ENCODE measurements at places on chromosomes 4 and X.

GRCh38 chrX:102712216-102712966 lies at the start of gene GPRASP2:
Gene GPRASP2 (plus strand): TSS chrX:102712448. CDS start chrX:102714870, 2,422 bp downstream.
- DNase-seq, result no peak

GRCh38 chr4:129968366-129968765 lies 872.4 kb downstream of the C4orf33 start:
- no peak for DNase-seq

DNA sequence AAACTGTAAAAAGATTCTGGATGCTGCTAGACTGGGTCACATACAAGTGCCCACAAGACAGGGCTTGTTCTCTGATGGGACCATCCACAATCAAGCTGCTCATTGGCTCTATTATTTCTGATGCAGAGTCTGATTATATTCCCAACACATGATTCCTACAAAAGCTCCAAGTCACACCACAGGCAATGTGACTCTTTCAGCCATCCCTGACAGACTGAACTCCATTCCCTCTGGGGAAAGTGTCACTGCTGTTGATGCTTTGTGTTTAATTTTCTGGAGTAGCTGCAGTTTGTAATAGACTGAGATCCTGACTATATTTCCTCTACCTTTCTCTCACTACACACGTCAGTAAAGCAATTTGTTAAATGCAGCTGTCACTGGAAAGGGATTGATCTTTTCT lies 55.4 kb upstream of the BCLAF3 start:
- no peak for DNase-seq

DNA sequence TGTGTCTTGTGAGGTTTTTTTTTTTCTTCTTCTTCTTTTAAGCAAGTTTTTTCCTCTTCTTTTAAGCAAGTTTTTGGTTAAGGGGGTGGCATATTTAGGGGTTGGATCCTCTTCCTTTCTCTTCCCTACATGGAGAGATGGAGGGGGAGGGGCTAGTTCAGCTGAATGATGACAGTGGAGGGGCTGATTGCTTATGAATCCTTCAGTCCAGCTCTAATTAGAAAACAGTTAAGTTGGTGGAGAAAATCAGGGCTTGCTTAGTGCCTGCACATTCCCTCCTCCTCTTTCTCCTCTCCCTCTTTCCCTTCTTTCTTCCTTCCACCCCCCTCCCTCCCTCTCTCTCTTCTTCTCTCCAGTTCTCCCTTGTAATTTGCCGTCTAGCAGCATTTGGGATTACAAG lies 4.4 kb upstream of the HAND2 start:
- DNase-seq, result no peak

DNA sequence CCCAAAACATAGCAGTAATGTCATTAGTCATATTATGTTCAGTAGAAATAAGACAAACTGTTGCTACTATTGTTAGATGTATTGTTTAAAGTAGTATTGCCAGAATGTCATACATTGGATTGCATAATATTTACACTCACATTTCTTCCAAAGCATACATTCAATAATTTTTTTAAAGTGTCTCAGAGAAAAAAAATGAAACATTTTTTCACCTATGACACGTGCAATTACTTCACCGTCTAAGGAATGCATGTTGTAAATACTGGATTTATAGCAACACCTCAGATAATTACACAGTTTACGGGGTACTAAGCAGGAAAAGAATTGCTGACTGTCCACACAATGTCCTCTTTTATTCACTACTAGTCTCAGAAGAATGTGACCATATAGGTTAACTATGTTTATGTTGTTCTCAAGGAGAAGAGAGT lies 162.1 kb downstream of the PCDH18 start:
- no peak for DNase-seq

- DNase-seq, result no peak
Measured at GRCh38 chrX:17413228-17413627, 38.2 kb downstream of the NHS start.

GRCh38 chr4:165118256-165118909 lies 5.7 kb upstream of the TMEM192 start:
- DNase-seq, result no peak

- no peak for DNase-seq
Measured at GRCh38 chr4:155450676-155451075, 73.9 kb upstream of the MAP9 start.

DNA sequence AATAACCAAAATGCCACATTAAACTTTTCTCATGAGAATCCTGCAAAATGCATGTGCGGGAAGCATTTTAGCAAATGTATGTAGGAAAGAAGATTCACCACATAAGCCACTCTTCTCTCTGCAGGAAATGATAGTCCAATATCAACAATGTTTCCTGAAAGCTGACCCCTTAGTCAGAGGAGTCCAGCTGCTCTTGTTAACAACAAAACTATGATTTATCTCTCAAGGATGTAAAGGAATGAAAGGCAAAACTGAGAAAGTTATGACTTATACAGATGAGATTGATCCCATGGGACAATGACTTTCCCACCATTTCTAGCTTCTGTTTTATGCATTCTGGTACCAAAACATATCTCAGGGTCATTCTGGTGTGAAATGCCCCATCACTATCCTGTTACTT lies 125.0 kb upstream of the EDNRA start:
- no peak for DNase-seq

DNA sequence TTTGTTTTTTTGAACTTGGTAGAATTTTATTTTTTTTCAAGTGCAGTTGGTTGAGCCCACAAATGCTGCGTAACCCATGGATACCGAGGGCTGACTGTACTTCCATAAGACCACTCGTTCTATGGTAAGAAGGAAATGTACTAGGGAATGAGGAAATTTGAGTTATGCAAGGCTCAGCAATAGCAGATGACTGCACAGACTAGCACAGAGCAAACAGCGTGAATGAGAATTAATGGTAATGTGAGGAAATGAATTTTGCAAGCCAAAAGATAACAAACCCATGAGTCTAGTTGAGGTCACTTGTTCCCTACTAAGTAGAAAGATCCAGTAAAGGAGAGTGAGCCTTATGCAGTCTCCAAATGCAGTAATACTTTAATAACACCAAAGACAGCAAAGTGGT lies 17.4 kb downstream of the GSPT2 start:
- DNase-seq, result no peak

DNA sequence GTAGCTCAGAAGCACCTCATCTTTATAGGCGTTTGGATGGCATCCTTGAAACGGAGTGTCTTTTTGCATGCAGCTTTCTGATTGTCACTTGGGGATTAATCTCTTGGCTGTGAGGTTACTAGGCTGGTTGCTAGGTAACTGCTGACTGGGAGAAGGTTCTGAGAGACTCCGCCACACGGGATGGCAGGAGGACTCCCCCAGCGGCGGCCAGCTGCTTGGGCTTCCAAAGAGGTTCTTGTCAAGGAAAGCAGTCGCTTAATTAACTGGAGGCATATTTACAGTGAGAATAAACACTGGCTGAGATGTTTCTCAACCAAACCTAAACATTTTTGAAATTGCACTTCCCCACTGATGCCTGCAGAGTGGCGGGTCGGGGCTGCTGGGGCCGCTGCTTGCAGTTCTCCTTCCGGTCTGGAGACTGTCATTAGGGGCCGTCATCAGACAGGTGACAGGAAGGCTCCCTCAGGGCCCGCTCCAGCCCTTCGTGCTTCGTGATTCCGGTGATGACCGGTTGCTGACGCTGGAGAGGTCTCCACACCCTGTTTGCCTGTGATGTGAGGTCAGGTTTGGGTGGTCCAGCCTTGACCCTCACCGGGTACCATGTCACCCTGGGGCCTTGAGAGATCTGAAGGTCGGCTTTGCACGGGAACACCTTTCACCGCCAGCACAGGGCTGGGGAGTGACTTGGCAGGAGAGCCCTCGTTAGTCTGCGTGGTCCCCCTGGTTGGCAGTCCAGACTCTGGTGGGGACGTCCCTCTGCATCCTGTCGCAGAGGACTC lies 9.1 kb downstream of the NSG1 start:
- no peak for DNase-seq

GRCh38 chrX:137363559-137363958 lies 202.4 kb upstream of the ZIC3 start:
- DNase-seq, result no peak

GRCh38 chr4:6021831-6022606 lies 3.8 kb upstream of the C4orf50 start:
- no peak for DNase-seq

- DNase-seq, result no peak
Measured at GRCh38 chrX:74606799-74607198, 7.6 kb downstream of the RLIM start.

- no peak for DNase-seq
Measured at GRCh38 chrX:148664171-148664570, 163.8 kb downstream of the AFF2 start.

- DNase-seq, result no peak
Measured at GRCh38 chr4:78543424-78544125, 8.0 kb upstream of the ANXA3 start.

- DNase-seq, result no peak
Measured at GRCh38 chr4:33067221-33067620, 2347.1 kb downstream of the PCDH7 start.

DNA sequence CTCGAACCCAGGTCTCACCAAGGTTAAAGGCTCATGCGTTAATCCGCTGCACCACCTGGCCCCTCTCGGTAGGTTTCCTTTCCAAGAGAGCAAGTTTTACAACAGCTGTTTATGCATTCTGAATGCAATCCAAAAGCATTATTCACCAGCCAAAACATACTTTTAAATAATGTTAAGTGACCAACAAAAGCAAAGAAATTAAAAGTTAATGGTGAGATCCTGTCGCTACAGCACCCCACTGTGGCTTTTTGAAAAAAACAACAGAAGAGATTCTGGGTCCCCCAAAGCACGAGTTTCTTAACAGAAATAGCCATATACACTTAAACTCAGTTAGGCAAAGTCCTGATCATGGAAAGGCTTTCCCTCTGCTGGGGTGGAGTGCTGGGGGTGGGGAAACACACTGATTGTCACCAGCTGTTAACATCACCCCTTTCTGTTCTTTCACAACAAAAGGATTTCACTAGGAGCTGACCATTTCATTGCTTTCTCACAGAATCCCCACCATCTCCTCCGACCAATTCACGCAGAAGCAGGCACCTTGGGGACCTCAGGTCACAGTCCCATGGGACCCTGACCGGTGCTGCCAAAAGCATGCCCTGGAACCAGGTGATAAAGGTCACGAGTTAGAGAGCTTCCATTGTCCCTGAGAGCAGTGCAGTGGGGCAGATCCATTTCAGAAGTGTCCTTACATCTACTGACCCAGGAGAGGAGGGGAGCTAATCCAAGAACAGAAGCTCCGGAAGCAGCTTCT lies 51.2 kb downstream of the ZNF827 start:
- DNase-seq, result no peak

DNA sequence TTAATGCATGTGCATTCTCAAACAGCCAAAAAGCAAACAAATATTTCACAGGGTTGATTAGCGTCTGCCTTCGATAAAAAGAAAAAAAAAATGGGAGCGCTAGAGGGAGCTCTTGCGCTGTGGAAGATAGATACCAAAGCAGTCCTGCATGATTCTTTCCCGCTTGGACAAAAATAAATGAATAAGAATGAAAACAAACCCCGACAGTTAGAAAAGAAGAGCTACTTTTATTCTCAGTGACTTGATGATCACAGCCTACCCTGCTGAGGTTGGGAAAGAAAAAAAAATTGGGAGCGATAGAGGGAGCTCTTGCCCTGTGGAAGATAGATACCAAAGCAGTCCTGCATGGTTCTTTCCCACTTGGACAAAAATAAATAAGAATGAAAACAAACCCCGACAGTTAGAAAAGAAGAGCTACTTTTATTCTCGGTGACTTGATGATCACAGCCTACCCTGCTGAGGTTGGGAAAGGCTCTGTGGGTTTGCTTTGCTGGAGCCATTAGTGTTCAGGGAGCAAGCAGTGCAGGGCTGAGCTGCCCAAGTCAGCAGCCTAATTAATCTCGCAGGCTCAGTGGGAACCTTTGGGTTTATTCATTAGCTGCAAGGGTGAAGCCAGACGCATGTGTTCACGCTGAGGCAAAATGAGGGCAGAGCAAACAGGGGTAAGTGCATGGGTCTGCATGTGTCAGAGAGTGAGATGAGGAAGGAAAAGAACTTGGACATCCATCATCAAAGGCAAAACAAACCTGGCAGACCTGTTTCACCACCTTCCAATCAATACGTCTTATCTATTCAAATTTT lies 249.3 kb upstream of the PRKX start:
- no peak for DNase-seq

DNA sequence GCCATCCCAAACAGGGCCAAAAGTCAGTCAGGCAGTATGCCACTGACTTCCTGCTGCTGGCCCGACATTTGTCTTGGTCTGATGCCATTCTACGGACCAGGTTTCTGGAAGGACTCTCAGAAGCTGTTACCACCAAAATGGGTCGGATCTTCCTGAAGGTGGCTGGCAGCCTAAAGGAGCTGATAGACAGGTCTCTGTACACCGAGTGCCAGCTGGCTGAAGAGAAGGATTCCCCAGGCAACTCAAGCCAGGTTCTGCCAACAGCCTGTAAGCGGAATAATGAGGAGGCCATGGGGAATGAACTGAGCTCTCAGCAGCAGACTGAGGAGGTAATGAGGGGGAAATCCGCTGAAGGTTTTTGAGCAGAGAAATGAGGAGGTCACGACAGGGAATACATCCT lies 95.7 kb downstream of the RTL9 start:
- no peak for DNase-seq

- no peak for DNase-seq
Measured at GRCh38 chr4:38461342-38461741, 202.7 kb upstream of the KLF3 start.

GRCh38 chr4:150826306-150826705 lies 188.8 kb downstream of the LRBA start:
- no peak for DNase-seq

- no peak for DNase-seq
Measured at GRCh38 chr4:40502220-40502619, 127.4 kb downstream of the RBM47 start.

DNA sequence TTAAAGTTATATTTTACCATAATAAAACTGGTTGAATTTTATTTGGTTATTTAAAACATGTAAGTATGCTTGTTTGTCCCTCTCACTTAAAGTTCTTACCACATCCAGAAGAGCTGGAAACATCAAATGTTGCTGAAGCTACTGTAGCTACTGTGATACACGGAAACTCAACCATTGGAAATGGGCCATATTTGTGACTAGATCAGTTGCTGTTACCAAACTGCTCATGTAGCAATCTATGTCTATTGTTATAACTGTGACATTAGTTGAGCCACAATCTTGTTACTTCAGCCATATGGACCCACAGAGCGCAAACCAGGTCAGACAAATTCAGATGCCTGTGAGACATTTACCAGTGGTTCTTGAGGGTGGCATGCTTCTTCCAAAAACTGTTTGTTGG lies 41.6 kb downstream of the NDNF start:
- no peak for DNase-seq

- DNase-seq, result no peak
Measured at GRCh38 chr4:87029356-87029755, 94.5 kb downstream of the AFF1 start.

DNA sequence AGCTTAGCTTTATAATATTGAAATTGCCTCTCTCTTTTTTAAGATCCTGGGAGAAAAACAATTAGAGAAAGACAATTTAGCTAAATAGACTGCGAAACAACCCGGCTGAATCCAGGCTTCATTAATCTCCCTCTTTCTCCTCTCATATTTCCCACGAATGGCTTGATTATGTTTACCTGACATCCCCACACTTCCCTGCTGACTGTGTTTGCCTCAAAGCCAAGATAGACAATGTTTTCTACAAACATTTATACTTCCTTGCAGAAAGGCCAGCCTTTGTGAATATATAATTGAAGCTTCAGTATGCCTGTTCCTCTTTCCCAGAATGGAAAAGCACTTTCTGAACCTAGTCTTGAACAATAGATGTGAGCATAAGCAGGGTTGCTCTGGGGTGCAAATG lies 566.8 kb downstream of the PDHA2 start:
- no peak for DNase-seq

- no peak for DNase-seq
Measured at GRCh38 chr4:20281453-20281852, 29.7 kb downstream of the SLIT2 start.
